ENCODE measurements at places on chromosomes 6 and 20.

DNA sequence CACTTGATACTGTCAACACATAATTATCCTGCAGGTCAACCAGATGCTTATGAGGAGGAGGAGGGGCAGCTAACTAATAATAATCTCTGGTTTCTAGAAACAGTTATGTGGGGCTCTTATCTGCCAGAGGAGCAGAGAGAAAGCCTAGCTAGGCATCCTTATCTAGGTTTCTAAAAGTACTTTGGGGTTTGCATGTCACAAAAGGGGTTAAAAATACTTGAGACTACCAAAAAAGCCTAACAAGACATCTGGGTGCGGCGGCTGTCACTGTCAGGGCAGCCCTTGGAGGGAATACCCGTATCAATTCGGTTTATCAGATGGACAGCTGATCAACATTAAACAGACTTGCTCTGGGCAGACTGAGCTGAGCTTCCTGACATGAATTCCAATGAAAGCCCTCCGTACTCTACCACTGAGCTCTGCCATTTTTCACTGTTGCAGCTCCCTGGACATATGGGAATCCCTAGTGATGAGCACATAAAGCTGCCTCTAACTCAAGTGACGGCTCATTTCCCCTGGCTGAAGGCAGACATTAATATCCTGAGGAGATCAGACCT lies 166.6 kb downstream of the PDSS2 start:
- no peak for DNase-seq

- DNase-seq: no peak
Observed at GRCh38 chr6:16540804-16541752, 220.2 kb downstream of the ATXN1 start.

GRCh38 chr20:40651151-40651550 lies 37.9 kb downstream of the MAFB start:
- no peak for DNase-seq

DNA sequence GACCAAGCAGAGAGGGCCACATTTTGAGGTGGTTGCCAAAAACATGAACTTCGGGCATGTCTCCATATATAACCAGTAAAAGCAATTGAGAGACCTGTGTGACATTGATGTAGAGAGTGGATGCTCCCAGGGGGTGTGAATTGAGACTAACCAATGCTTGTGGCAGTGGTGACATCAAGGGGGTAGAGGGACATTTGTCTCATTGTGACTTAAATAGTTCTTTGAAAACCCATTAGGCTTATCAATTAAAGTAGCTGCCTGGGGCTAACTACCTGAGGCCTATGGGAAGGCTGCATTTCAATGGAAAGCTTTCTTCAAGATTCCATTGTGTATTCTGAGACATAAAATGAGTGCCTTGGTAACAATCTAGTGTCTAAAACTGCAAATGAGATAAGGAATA lies 82.1 kb upstream of the FABP7 start:
- DNase-seq: no peak

GRCh38 chr6:6559994-6560570 lies 28.4 kb upstream of the LY86 start:
- DNase-seq: no peak

- no peak for DNase-seq
Observed at GRCh38 chr6:44224029-44224964, 902 bp downstream of the SLC29A1 start.

DNA sequence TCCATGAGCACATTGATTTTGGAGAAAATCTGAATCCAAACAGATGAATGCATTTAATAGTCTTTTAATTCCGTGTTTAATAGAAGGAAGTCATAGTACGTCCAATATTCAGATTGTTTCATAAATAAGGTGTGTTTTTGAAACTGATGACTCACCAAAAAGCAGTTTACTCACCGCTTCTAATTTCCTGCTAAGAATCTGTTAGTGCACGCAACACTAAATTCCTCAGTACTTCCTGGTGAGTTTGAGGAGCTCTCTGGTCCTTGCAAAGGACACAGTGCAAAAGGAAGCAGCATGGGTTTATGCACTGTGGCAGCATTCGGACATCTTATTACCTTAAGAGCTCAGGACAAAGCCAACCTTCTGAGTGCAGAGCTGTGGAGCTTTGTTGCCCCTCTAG lies 2.3 kb upstream of the ADGRF1 start:
- no peak for DNase-seq

GRCh38 chr20:44231193-44231592 lies 15.9 kb upstream of the GDAP1L1 start:
- DNase-seq: no peak

DNA sequence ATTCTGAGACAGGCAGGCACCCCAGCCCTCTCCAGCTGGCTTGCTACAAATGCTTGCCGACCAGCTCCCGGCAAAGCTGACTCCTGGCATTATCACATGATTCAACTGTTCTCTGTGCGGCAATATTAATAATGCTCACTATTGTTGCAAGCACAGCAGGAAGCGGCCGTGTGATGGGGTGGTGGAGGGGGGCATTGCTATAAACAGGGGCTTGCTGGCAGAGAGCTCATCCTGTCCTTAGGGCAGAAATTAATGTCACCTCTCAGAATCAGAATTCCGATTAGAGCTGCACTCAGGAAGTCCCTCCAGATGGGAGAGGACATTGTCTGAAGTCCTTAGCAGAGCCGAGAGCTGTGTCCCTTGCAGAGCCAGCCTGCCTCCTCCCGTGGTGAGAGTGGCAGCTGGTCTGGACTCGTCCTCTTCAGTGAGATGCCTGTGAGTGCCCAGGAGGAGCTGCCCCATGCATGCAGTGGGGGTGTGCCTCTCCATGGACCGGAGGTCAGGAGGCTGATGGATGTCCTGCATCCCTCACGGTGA lies 162.5 kb downstream of the CDH4 start:
- DNase-seq: no peak

GRCh38 chr6:118387921-118388701 lies 160.0 kb upstream of the PLN start:
- DNase-seq: no peak

DNA sequence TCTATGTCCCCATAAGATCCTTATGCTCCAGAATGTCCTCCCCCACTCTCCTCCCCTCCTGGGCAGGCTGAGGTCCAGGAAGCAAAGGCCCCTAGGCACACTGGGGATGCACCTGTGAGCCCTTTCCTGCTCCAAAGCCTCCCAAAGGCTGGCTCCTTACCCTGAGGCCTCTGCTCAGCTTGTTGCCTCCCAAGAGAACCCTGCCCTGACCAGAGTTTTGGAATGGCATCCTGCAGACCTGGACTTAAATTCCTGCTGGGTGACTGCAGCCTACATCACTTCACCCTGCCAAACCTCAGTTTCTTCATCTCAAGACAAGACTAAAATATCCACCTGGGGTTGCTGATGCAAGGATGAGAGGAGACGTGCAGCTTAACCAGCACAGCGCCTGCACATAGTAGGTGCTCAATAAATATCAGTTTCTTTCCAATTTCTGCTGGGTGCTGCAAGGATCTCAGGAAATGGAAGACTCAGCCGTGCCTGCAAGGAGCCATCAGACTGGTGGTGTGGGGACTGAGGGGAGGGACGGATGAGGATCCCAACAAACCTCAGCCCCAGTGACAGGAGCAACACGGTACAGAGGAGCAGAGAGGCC lies 2.1 kb upstream of the LBP start:
- DNase-seq: no peak

GRCh38 chr6:23013776-23014175 lies 444.4 kb downstream of the HDGFL1 start:
- no peak for DNase-seq

DNA sequence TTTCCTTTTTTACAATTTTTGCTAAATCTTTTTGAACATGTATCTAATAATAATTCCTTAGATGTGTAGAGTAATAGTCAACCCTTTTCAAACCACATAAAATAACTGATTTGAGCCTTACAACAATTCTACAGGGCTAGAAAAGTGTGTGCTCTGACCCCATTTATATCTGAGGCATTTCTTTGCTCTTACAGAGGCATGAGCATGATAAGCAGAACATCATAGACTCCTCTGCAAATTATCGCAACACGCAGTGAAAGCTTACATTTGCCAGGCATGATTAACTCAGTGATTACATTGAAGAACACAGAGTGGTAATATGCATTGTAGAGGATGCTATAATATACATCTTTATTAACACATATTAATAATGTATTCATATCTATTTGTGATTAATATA lies 120.4 kb downstream of the SIM1 start:
- no peak for DNase-seq

DNA sequence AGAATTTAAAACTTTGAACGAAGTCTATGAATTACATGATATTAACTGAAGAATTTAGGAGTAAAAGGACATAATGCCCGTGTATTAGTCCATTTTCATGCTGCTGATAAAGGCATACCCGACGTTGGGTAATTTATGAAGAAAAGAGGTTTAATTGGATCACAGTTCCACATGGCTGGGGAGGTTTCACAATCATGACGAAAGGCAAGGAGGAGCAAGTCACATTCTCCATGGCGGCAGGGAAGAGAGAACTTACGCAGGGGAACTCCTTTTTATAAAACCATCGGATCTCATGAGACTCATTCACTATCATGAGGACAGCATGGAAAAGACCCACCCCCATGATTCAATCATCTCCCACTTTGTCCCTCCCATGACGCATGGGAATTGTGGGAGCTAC lies 210.6 kb downstream of the CD83 start:
- DNase-seq: no peak

DNA sequence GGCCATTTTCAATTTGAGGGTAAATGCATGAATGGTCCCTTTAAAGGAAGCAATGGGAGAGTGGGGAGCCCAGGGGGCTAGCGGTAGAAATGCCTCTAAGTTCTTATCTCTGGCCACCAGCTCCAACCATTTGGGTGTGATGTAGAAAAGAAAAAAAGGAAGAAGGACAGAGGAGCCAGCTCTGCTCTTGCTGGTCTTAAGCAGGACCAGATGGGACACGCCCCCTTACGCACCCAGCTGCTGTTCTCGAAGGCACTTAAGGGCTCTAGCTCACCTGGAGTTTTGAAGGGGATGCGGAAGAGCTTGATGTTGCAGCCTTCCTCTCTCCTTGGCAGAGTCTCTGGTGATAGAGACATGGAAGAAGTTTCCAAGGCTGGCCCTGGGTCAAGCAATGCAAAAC lies 59.5 kb upstream of the RNF144B start:
- no peak for DNase-seq

GRCh38 chr6:160956300-160957035 lies 35.1 kb upstream of the MAP3K4 start:
- DNase-seq: no peak

DNA sequence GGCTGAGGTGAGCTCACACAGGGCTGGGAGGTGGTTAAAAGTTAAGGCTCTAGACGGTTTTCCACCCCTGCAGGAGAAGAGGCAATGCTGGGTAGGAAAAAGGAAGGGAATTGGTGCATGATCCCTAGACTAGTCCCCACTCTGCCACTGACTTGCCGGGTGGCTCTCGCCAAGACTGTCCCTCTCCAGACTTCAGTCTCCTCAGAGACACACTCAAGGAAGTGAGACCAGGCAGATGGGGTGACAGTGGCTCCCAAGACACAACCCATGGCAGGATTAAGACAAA lies 13.1 kb downstream of the C20orf96 start:
- no peak for DNase-seq

- DNase-seq: no peak
Observed at GRCh38 chr6:119129148-119129967, 50.9 kb upstream of the FAM184A start.

GRCh38 chr20:22071841-22072240 lies 366.4 kb downstream of the PAX1 start:
- DNase-seq: no peak

DNA sequence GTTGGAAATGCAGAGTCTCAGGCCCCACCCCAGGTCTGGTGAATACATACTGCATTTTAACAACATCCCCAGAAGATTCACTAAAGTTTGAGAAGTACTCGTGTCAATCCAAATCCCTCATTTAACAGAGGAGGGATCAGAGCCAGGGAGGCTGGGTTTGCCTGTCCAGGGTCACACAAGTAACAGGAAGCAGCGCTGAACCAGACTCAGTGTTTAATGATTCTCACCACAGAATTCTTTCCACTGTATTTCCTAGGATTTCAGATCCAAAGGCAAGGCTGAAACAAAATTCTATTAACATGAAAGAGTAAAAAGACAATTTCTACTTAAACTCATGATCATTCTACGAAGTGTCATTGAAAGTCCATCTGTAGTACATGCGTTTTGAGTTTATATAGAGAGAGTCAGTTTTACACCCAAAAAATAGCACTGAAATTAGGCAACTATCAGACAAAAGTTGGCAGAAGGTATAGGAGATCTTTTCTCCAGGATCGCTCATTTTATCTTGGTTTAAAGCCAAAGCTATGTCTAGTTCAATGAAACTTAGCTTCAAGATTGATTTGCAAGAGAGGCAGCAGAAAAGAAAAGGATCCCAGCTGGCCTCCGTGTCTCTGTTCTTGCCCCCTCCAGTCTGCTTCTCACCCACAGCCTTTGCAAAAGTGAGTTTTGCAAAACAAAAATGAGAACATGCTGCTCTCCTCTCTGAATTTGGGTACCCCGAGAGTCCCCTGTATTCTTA lies 6.0 kb upstream of the AGPAT4 start:
- DNase-seq: no peak

- DNase-seq: no peak
Observed at GRCh38 chr6:66556936-66557335, 849.9 kb upstream of the EYS start.

DNA sequence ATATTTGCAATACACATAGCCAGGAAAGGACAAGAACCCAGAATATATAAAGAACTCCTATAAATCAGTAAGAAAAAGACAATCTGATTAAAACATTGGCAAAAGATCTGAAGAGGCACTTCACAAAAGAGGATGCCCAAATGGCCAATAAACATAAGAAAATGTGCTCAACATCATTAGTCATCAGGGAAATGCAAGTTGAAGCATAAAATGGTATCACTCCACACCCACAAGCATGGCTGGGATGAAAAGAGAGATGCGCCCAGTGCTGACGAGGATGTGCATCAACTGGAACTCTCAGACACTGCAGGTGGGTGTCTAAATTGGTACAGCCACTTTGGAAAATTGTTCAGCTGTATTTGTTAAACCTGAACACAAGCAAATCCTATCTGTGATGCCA lies 42.4 kb upstream of the MLN start:
- no peak for DNase-seq

DNA sequence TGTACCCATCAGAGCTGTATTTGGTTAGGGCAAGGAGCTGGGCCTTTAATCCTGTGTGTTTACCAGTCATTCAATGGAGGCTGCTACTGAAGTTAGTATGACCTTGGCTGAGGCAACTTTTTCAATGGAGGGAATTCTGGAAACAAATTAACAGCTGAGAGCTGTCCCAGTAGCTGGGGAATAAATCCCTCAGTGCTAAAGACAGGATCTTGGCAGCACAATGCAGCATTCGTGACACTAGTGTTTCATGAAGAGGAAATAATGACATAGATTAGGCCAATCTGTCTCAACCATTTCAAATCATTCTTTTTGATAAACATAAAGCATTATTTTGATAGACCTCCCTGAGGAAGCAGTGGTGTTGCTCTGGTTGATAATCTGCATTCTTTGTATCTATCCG lies 42.9 kb downstream of the GRM1 start:
- no peak for DNase-seq

DNA sequence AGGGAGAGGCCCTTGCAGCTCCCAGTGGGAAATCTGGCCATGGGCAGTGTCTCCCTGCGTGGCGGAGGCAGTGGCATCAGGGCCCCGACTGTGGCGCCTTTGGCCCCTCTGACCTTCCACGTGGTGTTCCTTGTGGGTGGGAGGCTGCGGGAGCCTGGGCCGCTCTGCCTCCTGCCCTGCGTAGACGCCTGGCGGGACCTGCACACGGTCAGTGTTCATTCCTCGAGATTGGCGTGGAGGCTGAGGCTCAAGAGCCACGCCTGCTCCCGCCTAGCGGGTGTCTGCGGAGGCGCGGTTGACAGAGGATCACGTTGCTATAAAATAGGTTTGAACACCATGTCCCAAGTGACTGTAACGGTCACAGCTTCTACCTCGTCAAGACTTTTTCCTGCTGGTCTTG lies 14.0 kb downstream of the COL9A3 start:
- no peak for DNase-seq

Measured in stimulated activated CD4-positive, alpha-beta T cell treated with anti-CD3 and anti-CD28 coated beads, Interleukin-12 subunit alpha, Interleukin-12 subunit beta, amount 100 ng/mL, for 48 hours (primary cell).